Omental fat pad (tissue), 4 donors: ENCODE measurements at places on chromosomes 11 and 22.

GRCh38 chr11:44235765-44236201, 74.2 kb downstream of the ALX4 start:
- no peak for DNase-seq

- no peak for DNase-seq
Observed at GRCh38 chr22:42891696-42892095, 34.6 kb upstream of the ARFGAP3 start.

DNA sequence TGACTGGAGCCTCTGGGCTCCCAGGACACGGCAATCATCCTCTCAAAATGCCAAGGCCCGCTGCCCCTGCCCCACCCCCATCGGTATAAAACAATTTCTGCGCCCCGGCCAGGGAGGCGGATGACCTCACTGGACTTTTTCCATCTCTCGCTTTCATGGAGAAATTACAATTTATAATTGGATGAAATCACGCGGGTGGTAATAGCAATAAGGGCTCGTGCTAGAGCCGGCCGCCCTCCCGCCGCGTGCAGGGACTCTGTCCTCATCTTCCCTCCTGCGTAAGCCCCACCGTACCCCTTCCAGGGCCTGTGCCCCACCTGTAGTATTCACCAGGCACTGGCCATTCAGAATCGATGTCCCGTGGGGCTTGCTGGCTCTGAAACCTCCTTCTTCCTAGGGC, 64.5 kb downstream of the MACROD1 start:
- DNase-seq = no peak

DNA sequence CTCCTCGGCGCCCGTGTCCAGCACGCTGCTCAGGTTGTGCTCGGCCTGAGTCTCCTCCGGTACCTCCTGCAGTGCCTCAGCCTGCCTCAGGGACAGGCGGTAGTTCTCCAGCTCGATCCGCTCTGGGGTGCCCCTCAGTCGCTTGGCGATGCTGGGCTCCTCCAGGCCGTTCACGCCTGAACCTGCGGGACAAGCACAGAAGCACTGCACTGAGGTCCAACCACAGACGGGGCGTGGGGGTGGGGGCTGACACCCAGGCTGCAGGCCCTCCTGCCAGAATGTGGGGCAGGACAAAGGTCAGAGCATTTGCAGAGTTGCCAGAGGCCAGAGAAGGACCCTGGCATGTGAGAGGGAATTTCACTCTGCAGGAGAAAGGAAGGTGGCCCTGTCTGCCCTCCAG, 67.6 kb upstream of the BID start:
- no peak for DNase-seq

GRCh38 chr22:42581762-42582716, 28.3 kb downstream of the SERHL2 start:
- peak; percentile 69 for DNase-seq

- no peak for DNase-seq
Observed at GRCh38 chr11:132650969-132651720, 881.2 kb downstream of the OPCML start.

- DNase-seq = no peak
Observed at GRCh38 chr11:70625582-70626518, 227.5 kb downstream of the CTTN start.

DNA sequence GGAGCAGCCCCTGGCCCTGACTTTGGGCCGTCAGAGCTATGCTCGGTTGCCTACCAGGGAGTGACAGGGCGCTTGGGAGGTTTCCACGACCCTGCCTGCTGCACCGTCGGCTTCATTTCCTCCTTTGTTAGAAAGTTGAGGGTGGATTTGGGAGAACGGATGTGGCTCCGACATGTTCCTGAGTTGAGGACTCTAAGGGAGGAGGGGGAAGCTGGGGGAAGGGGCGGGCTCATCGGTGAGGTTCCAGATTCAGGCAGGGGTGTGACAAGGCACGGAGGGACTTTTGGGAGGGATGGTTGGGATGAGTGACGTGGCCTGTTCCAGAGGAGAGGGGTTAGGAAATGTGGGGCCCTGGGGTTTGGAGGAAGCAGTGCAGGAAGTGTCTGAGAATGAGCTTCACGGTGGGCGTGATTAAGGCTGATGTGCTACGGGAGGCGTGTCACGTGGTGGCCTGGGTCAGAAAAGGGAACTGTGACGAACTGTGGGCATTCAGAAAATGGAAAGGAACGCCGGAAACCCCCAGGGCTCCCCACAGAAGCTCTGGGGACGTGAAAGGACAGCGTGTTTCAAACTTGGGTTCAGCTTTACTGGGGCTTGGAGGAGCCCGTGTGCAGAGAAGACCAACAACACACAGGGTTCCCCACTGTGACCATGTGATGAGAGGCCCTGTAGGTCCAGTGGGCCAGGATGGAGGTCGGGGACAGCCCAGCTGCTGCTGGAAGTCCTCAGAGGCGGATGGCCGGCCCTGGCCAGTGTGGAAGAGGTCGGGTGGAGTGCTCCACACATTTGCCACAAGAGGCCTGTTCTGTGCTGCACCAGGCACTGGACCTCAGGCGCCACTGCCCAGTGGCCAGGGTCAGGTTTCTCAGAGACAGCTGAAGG, 2.8 kb downstream of the PARVB start:
- DNase-seq = peak; percentile 41

GRCh38 chr11:75547617-75548058, 14.4 kb upstream of the SERPINH1 start:
- DNase-seq = peak; percentile 55

- DNase-seq = no peak
Observed at GRCh38 chr11:79018371-79018849, 422.4 kb downstream of the TENM4 start.

DNA sequence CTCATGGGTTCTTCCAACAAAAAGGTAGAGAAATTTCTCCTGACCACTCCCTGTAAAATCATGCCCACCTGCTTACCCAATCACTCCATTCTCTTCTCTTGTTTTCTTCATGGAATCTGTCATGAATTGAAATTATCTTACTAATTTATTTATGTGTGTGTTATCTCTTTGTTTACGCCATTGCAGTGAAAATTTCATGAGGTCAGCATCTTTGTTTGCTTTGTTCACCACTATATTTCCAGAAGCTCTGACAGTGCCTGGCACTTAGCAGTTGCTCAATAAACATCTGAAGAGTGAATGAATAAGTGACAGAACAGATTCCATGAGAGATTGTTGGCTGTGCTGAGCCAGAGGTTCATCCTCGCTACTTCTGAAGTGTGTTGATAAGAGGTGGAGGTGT, 329.5 kb downstream of the NXPE2 start:
- DNase-seq = no peak

DNA sequence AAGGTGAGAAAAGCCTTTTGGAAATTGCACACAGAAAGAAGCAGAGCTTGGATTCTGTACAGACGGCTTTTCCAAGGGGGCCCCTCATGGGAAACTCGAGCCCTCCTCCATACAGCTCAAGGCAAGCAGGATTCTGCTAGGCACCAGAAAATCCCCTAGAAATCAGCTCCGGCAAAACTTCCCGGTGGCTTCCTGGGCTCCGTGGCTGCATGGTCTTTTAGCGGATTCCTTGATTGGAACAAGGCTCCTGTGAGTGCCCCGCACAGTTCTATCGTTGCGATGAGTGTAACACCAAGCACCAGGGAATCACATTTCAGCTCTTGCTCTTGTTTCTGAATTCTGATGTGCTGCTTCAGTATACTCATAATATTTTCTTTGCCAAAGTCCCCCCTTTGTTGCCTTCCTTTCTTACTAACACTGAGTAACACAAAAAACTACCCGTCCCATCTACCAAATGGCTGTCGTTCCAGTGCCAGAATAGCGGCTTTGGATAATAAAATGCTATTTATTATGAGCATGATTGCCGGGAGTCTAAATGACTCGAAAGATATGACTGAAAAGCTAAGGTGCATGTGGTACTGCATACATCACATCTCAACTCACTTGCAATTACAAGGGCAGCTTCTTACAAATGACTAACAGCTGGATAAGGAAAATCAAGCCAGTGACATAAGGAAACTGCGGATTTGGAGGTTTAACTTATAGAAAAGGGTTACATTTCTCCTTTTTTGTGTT, 494.1 kb downstream of the DLG2 start:
- no peak for DNase-seq

- DNase-seq = no peak
Observed at GRCh38 chr22:50060441-50061140, 2.5 kb upstream of the TTLL8 start.

DNA sequence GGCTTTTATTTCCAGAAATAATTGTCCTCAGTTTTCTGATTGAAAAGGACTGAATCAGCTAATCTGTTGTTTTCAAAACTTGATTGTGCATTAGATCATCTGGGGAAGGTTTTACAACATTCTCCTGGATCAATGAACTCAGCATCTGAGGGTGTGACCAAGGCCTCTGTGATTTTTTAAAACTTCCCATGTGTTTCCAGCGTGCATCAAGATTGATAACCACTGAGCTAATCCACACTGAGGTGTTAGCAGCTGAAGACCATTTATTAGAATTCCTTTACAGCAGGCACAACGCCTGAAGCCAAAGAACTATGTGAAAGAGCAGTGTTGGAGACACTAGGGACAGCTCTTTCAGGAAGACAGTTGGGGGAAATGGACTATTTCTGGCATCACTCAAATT, 10.2 kb downstream of the VSTM5 start:
- DNase-seq = no peak

- no peak for DNase-seq
Observed at GRCh38 chr11:14334893-14335292, 24.1 kb downstream of the RRAS2 start.

DNA sequence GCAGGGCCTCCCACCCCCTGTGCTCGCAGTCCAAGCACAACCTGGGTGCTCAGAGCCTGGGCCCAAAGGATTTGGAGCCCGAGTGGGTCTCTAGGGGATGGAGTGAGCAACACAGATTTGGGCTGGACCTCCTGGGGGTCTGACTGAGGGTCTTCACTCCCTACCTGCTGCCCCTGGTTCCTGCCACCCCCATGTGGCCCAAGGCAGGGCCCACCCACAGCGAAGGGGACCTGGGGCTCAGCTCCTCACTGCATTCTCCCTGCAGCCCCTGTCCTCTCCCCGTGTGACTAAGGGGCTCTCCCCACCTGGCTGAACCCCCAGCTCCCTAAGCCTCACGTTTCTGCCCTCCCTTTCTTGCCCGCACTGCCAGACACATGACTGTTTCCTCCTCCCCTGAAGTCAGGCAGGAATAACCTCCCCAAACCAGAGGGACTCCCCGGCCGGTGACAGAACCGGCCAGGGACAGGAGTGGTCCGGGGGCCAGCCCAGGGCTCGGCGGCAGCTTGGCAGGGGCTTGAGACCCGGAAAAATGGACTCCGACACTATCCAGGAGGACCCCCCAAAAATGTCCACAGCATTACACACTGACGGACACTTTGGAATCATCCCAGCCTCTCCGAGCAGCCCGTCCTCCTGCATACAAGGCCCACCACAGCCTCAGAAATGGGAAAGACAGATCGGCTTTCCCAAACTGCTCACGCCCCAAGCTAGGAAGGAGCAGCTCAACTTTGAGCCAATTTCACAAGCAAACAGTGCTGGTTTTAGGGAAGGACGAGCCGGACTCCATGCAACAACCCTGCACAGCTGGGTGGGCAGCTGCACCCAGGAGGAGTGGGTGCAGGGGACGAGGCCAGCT, 57.8 kb downstream of the BRD1 start:
- no peak for DNase-seq

DNA sequence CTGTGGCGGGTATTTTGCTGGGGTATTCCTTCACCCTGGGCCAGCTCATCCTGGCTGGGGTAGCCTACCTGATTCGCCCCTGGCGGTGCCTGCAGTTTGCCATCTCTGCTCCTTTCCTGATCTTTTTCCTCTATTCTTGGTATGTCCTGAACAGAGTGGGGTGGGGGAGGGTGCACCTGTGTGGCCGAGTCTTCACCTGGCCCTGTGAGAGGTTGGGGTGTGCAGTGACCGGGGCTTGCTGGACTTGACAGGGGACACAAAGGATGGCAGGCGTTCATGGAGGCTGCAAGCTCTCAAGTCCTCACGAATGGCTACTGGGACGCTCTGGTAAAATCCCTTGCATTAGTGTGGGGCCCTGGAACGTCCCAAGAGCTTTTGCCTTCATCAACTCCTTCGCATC, 39.3 kb downstream of the CAPN1 start:
- no peak for DNase-seq

GRCh38 chr22:40627612-40628011, 8.9 kb downstream of the MRTFA start:
- no peak for DNase-seq

DNA sequence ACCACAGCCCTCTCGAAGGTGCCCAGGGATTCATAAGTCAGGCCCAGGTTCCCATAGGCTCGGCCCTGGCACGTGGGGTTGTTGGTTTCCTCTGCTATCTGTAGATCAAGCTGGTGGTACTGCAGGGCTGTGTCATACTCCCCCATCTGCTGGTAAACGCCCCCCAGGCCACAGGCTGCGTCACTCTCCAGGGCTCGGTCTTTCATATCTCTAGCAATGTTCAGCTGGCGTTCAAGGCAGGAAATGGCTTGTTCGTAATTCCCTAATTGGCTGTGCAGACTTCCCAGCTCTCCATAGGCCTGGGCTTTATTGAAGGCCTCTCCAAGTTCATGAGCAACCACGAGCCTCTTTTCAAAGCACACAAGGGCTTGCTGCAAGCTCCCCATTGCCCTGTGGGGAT, 186.4 kb upstream of the PITPNB start:
- no peak for DNase-seq

DNA sequence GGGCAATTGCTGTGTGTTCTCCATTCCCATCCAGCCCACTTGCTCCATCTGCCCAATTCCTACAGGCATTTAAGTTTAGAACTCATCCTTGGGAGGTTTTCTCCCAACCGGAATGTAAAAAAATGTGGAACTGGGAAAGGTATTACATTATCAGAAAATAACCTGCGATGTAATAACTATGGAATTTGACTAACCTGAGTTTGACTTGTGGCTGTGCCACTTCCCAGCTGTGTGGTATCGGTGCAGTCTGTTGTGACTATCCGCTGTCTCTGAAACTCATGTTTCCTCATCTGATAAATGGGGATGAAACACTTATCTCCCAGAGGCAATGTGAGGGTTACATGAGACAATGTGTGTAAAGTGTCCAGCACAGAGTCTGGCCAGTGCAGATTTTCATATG, 77.6 kb downstream of the TENM4 start:
- DNase-seq = no peak
